ENCODE measurements at places on chromosomes 12 and 14. TPM values are rescaled to one million over a fixed set of nuclear protein-coding genes. Genes with fewer than 3 reads are reported as not detected.

Gene FAM222A
- total RNA-seq: 0.64 TPM

Gene RAD9B
- not detected for total RNA-seq

Gene GPR84
- not detected for total RNA-seq

Gene TRMT61A
- 8.7 TPM for total RNA-seq

Gene VCPKMT
- total RNA-seq: 4.1 TPM

Gene ARMH4
- total RNA-seq: 7.1 TPM

Gene TSHR
- total RNA-seq: not detected

Gene SAMD15
- total RNA-seq: 2.2 TPM

Gene TMCC3
- total RNA-seq: 0.73 TPM

Gene B4GALNT1
- 0.29 TPM for total RNA-seq

Gene MMP17
- 8.9 TPM for total RNA-seq

Gene HSPB8
- 10.9 TPM for total RNA-seq

Gene GLIPR1L1
- not detected for total RNA-seq

Gene MYH6
- total RNA-seq: not detected

Gene CLEC1B
- not detected for total RNA-seq

Gene CPNE6
- total RNA-seq: not detected

Gene TAS2R46
- total RNA-seq: not detected

Gene STON2
- total RNA-seq: 0.25 TPM

Gene PLBD1
- total RNA-seq: 5.9 TPM

Gene CD163L1
- not detected for total RNA-seq

Gene SIX1
- 0.20 TPM for total RNA-seq

Gene TNFAIP2
- total RNA-seq: 69.3 TPM

Gene GPR65
- total RNA-seq: 0.10 TPM

Gene TAS2R13
- 0.15 TPM for total RNA-seq

Gene TUNAR
- not detected for total RNA-seq

Gene OTX2
- not detected for total RNA-seq

Gene HOXC6
- not detected for total RNA-seq

Gene ARF6
- total RNA-seq: 48.2 TPM

Gene CIROP
- total RNA-seq: 0.83 TPM

Gene GUCY2C
- total RNA-seq: not detected

Gene TSFM
- 24.5 TPM for total RNA-seq

Gene AKAP5
- total RNA-seq: 0.31 TPM

Gene DTX3
- total RNA-seq: 10.2 TPM

Gene CCDC175
- not detected for total RNA-seq
